ENCODE measurements at places on chromosomes 5 and 9.

DNA sequence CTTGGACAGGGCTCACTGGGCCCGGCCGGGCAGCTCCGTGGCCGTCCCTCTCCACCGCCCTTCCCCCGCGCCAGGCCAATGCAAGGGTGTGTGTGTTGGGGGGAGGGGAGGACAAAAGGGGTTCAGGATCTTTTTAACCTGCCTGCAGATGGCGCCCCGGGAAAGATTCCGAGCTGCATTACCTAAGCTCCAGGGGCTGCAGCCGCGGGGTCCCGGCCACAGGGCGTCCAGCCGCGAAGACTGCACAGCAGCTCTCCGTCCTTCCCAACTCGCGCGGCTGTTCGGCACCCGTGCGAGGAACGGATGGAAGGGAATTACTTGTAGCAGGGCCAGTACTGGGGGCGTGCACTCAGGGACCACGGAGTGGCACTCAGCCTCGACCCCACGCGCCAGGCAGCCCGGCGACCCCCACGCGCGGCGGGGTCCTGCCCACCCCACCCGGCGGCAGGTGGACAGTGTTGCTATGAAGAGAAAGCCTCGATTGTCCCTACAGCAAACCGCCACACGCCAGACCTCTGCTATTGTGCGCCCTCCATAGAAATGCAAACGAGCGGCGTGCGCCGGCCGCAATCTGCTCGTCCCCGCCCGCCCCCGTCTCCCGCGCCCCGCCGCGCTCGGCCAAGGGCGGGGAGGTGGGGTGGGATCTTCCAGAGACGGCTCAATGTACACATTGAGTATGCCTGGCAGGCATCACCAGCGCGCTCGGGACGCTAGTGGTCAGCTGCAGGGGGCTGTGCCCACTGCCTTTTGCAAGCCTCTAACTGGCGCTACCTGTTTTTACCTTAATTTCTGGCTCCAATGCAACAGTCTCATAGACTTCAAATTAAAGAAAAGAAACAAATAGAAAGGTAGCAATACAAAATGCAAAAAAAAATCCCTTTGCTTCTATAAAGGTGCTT, 796 bp upstream of the GADD45G start:
- DNase-seq, result no peak

GRCh38 chr5:11520241-11520930, 383.9 kb downstream of the CTNND2 start:
- DNase-seq, result no peak

DNA sequence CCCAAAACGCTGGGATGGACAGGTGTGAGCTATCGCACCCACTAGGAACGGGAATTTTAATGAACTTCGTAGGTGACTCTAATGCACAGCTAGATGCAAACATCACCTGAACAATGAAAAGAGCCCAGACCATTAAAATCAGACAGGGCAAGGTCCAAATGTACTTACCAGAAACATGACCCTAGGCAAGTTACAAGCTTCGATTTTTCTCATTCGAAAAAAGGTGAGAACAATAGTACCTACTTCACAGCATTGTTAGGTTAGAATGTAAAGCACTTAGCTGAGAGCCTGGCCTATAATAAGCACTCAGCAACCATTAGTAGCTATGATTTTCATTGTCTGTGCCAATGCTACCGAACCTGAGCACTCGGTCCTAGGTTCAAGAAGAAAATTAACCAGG, 5.8 kb upstream of the KLHL3 start:
- DNase-seq, result no peak

DNA sequence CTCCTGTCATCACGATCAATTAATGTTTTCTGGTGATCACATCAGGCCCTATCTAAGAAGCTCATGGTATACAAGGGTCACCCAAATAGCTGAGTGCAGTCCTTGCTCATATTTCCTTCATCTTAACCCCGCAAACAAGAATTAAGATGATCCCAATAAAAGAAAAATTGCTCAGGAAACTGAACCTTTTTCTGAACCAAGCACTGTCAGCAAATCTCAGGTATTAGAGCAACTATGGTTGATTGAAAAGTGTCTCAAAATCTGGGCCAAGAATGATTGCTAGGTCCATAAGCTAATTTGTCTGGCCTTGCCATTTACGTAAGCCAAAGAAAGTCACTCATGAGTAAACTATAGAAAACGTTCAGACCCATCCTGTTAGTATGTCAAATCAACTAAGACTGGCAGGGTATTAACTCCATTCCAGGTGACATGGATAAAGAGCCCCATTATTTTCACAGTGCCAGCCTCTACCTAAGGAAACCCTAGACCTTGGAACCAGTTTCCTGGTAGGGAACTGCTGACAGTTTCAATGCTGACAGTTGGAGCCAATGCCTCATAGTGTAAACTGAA, 209.3 kb downstream of the DEPDC1B start:
- DNase-seq, result no peak

- no peak for DNase-seq
Observed at GRCh38 chr5:90709323-90710155, 150.9 kb downstream of the ADGRV1 start.

GRCh38 chr5:96943799-96944198, 7.9 kb downstream of the LNPEP start:
- DNase-seq, result no peak

DNA sequence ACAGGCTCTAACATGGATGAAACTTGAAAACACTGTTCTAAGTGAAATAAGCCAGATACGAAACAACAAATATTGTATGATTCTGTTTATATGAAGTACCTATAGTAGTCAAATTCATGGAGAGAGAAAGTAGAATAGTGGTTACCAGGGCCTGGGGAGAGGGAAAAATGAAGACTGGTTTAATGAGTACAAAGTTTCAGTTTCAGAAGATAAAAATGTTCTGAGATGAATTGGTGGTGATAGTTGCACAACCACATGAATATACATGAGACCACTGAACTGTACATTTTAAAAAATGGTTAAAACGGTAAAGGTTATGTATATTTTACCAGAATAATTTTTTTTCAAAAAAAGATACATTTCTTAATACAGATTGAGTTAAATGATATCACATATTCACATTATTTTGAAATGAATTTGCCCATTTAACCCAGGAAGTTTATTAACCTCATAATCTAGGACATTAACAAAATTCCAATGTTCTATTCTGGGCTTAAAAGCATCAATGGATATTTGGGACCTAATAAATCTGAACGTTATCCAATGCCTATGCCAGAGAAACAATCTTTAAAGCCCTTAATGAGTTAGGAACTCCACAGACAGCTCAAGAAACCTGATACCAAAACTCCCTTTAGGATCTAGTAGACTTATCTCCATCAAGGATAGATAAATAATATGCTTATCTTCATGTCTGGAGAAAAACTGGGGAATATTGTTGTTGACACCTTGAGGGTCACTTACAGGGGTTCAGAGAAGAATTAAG, 521.3 kb downstream of the EFNA5 start:
- no peak for DNase-seq

- DNase-seq, result no peak
Observed at GRCh38 chr5:7208938-7209337, 187.0 kb upstream of the ADCY2 start.

DNA sequence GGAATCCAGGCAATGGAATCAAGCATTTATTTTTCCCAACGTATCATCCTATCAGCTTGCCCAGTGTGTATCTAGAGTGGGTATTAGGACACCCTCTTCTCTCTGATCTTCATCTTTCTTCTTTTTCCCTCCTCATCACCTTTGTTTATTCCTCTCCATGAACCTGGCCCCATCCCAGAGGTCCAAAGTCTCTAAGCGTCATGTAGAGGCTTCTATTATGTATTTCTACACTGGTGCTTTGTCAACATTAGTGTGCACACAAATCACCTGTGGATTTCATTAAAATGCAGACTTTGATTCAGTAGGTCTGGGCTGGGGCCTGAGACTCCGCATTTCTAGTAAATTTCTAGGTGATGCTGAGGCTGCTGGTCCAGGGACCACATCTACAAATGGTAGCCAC, 19.8 kb upstream of the PIP5K1B start:
- no peak for DNase-seq

DNA sequence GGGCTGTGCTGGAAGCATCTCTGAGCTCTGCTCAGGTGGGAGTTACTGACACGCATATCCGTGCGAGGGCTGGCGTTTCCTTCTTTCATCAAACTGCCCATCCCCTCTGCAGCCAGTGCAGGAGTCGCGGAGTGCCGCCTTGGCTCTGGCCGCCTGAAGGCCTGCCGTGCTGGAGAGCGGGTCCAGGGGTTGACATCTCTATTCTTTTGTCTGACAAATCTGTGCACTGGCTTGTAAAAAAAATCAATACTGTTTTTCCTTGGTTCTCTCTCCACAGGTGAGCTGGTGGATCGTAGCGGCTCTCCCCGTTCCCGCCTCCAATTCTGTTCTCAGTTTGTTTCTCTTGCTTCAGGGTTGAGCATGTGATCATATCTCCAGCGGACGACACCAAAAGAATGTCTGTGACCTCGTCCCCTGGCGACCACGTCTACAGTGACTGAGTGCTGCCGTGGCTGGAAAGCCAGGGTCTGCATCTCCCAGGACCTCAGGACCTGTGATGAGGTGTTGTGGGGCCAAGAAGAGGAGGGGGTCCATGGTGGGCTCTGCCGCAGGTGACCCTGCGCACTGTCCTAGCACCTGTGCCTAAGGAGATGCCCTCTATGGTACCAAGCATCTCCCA, 214.3 kb upstream of the IRX4 start:
- no peak for DNase-seq

DNA sequence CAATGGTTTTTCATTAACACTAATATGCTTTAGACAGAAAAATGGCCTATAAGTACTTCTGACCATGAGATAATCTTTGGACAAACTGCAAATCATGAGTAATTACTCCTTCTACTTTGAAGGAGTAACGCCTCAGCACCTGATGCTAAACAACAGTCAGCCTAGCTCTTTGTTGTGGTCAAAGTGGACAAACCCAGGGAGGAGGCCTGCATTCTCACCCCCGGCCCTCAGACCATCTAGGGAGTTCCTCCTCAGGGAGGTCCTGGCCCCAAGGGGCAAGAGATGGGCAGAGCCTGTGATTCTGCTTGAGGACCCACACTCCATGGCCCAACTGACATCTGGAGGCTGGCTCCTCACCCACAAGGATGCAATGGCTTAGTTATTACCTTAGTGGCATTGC, 48.2 kb upstream of the ANGPTL2 start:
- no peak for DNase-seq

DNA sequence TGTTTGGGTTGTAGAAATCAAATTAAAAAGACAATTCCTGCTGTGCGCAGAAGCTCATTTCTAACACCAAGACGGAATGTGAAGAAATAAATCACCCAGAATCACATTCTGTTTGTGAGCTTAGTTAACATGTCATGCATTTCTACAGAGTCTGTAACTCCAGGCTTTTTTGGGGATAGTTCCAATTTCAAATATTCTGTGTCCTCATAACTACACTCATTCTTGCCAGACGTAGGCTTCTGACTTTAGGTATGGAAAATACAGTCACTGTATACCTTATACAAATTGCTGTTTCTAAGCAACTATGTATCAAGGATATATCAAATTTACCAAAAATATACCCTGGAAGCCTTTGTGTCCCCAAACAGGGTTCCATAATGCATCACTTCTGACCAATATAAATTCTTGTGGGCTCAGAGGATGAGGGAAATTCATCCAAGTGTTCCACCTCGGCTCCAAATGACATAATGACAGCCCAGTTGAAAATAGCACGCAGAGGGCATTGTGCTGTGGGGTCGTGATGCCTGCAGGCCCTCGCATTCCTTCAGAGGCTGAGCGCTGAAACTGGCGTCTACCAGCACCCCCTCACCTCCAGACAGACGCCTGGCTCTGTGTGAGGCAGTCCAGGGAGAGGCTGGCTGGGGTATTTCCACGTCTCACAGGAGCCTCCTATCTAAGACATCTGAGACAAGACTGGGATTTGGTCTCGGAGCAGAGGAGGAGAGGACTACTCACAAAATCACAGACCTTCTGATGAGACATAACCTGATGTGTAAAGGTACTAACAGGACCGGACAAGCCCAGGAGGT, 79.8 kb downstream of the KLF4 start:
- no peak for DNase-seq

DNA sequence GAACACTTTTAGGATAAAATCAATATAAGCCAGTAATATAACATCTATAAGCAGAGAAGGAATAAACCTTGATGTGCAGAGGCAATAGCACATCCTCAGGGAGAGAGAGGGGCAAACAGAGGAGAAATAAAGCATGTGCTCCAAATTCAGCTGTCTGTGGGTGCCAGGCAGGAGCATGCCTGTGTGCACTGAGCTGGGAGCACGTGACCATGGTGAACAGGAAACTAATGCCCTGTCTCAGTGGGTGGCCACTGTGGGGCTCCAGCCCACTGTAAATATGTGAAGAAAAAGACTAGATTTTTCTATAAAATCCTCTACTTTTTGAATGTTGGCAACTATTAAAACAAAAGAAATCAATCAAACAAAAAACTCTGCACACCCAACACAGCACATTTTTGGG, 55.3 kb downstream of the FYB1 start:
- no peak for DNase-seq

GRCh38 chr5:110258460-110259216, 467.8 kb downstream of the TMEM232 start:
- peak; percentile 36 for DNase-seq

DNA sequence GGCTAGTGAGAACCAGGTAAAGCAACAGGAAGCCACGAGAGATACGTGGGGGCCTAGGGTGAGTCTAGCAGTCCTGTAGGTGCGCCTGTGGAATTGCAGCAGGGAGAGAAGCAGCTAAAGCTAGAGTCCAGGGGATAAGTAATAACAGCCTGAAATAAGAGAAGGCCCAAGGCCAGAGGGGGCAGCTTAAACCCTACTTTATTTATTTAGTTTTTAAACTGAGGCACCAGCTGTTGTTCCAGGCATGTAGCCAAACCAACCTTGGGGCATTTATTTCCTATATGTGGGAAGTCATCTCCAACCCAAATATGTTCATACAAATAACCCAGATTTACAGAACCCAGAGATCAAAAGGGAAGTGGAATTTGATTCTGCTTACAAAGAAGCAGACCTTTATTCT, 93.5 kb downstream of the GLDC start:
- no peak for DNase-seq

- no peak for DNase-seq
Observed at GRCh38 chr5:147417135-147417813, 92.6 kb downstream of the DPYSL3 start.

GRCh38 chr9:108410161-108410560, 445.6 kb downstream of the ACTL7B start:
- DNase-seq, result no peak

- no peak for DNase-seq
Observed at GRCh38 chr9:120736881-120737280, 22.6 kb upstream of the MEGF9 start.

DNA sequence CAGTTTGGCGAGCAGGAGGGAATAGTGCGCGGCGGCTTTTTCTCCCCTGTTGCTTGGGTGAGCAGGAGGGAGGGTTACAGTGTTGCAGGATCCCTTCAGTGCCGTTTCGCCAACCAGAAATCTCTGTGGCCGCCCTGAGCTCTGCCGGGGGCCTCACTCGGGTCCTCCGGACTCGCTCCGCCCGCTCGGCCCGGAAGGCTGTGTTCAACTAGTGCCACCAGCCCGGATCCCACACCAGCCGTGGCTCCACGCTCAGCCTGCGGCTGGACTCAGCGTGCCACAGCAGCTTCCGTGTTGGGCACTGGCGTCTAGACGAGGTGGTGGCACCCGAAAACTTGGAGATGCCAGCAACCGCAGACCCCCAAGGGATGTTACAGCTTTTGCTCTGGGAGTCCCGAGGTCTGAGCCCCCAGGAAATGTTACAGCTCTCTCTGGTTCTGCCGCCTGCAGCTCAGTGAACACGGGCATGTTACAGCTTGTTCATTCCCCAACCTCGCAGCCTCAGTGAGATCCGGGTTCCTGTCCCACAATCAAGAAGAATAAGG, 16.0 kb upstream of the OR13C9 start:
- no peak for DNase-seq
